RWPE1 (cell line): ENCODE measurements at places on chromosomes 4 and X.
A peak's percentile ranks its signal among the peaks of the same experiment; 100 is the strongest.

DNA sequence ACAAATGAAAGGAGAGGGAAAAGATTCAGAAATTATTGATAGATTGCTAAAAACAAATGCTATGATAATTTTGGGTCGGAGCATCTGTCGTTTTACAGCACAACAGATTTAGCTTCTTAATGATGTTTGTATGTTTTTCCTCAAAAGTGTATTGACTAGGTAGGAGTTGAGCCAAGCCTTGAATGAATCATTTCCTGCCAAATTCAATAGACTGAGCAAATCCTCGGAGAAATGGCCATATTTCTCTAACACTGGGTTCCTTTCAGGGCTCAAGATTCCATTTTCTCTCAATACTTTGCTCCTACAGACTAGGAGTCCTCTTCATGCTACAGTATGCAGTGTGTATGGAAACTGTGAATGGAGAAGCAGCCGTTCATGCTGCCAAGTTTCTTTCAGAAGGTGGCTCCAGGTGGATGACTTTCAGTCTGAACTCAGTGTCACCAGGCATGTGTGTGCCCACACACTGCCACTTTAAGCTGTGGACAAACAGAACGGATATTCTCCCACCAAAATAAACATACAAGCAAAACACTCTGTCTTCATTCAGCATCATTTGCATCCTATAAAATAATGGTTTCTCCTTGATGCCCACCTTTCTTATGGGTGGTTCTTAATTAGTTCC, 146.0 kb downstream of the TBL1X start:
- peak; percentile 12 for DNase-seq

- DNase-seq = no peak
These were observed 118.5 kb downstream of the PARM1 start for GRCh38 chr4:75051431-75051830.

DNA sequence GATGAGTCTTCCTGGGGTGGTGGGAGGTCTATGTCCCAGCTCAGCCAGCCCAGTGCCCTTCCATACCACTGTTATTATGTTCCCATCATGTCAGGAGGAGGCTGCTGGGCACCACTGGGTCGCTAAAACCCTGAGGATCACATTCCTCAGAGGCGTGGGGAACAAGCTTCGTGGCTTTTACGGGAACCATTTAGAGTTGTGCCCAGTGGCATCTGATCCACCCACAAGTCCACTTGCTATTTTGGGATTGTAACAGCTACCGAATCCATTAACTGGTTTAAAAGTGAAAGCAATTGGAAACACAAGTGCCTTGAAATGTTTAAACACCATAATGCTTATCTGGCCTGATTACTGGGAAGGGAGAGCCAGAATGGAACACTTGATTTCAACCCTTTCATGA, 13.1 kb upstream of the CCKAR start:
- DNase-seq = no peak

DNA sequence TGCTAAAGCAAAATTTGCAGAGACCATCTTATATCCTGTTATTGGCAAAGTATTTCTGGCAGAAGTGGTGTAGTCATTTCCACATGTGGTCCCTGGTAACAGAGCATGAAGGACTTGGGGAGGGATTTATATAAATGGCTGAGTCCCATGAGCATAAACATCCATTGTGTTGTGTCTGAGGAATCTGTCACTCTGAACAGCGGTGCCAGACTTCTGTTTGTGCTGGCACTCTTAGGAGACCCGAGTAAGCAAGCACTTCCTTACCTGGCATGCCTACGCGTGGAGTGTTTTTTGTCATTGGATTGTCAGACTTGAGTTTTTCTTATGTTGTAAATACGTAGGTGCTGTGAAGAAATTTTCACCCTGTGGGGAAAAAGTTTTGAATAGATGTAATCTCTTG, 285.9 kb downstream of the ARHGAP10 start:
- no peak for DNase-seq

DNA sequence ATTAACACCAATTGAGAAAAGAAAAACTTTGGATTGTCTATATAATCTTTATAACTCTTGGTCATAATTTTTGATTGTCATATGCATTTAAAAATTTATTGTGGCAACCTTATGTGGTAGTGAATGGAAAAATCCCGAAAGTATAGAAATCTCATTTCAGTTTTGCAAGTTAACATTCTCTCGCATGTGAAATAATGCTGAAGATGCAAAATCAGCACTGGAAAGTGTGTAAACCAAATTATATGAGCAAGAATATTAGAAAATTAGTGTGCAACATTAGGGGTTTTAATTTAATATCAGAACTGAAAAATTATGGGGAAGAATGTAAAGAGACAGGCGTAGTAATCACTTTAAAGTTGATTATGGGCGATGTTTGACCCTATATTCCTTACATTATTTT, 1472.8 kb downstream of the PCDH7 start:
- no peak for DNase-seq

DNA sequence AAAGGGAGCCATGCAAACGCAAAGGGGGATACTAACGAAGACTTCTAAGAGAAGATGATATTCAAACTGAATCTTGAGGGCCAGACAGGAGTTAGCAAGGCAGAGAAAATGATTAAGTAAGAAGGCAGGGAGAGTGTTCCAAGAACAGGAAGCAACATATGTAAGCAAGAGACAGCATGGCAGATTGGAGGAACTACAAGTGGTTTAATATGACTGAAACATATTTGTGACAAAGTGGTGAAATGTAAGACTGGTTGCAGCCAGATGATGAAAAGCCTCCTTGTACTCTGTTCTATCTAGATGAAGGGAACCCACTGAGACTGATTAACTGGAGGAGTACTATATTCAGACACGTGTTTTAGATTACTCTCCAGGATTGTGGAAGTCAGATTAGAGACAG, 116.6 kb upstream of the DIAPH2 start:
- DNase-seq = no peak

- no peak for DNase-seq
These were observed 4.5 kb upstream of the PDGFC start for GRCh38 chr4:156976147-156976546.

GRCh38 chrX:110803506-110803905, 7.9 kb upstream of the CHRDL1 start:
- no peak for DNase-seq

DNA sequence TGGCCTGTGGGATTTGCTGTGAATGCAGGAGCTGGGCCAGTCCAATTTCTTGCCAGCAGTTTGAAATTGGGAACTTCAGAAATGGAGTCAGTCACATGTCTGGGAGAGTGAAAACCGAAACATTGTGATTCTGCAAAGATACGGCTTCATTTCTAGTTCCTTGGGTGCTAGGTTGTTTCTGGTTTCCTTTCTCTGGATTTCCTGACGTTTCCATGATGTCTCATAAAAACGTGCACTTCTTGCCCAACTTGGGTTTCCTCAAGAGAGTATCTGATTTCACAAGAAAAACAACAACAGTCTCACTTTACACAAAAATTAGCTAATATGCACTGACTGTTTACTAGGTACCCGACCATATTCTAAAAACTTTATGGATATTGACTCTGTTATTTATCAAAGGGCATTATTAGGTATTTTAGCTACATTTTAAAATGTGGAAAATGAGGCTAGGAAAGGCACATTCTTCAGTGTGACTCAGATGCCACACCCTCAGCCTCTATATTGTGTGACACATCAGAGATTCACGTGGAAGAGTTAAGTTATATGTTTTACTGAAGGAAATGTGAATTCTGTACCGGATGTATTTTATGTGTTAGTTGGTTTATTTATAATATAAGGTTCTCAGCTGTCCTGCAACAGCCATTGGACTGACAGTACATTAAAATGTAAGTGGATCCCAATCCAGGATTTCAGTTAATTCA, 225.0 kb upstream of the PUDP start:
- DNase-seq = peak; percentile 52

GRCh38 chr4:29002151-29002550, 1718.0 kb upstream of the PCDH7 start:
- DNase-seq = no peak

DNA sequence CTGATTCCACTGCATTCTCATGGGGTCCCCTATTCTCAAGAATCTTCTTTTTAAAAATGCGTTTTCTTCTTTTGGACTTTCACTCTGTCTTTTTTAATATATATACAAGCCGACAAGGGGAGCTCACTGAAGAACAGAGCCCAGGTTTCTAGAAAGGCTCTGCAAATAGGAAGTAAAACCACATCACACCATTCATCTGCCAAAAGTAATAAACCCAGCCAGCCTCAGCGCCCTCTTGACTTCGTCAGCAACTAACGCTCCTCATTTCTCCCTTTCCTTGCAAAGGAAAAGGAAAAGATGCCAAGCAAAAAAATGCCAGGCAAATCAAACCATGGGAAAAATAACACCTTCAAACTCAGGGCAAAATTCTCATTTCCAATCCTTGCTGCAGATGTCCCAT, 136.4 kb downstream of the HHIP start:
- DNase-seq = no peak

- DNase-seq = no peak
These were observed 40.6 kb downstream of the DOCK11 start for GRCh38 chrX:118536204-118536603.

- DNase-seq = no peak
These were observed 59.4 kb upstream of the ARSJ start for GRCh38 chr4:114038762-114039387.

- DNase-seq = no peak
These were observed 126.8 kb downstream of the CLCN5 start for GRCh38 chrX:50049228-50049627.

DNA sequence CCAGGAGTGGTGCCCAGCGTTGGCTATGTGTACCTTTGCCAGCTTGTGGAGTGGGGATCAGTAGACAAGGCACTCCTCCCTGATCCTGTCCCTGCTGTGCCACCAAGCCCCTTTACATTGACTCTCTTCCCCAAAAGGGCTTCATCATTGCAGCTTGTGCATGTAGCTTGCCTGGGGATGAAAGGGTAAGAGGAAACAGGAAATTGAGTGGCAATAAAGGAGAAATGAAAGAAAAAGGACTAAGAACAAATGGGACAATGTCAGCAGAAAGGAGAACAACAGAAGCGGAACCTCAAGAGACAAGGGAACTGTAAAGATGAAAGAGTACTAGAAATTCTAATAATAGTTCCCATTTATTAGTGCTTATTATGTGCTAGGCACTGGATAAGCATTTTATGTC, 8.7 kb upstream of the IL13RA1 start:
- no peak for DNase-seq

DNA sequence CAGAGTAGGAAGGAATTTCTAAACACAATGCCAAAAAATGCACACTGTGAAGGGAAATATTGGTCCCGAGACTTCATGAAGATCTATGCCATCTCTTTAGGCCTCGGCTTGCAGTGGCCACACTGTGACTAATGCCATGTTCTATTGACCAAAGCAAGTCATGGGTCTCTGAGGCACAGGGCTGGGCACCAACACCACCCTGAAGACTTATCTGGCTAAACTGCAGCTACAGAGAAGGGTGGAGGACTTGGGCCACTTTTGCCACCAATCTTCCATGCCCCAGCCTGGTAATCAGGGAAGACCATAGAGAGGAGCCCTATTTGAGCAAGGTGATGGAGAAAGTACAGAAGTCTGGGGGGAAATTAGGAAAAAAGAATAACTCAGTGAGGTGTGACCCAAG, 42.1 kb downstream of the HMX1 start:
- DNase-seq = no peak

DNA sequence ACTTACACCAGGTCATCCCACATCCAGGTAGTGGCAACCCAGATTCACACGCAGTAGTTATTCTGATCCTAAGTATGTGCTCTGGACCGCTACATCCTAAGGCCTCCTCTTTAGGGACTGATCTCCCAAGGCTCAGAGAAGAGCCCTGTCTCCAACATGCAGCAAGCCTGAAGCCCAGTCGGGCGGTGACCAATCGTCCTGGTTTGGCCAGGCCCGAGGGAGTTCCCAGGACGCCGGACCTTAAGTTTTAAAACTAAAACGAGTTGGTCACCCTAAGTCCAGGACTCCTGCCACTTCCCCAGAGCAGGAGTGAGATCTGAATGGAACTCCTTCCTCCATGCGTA, 385 bp downstream of the LYAR start:
- peak; percentile 8 for DNase-seq

- no peak for DNase-seq
These were observed 52.8 kb downstream of the NOP14 start for GRCh38 chr4:2910409-2910808.

DNA sequence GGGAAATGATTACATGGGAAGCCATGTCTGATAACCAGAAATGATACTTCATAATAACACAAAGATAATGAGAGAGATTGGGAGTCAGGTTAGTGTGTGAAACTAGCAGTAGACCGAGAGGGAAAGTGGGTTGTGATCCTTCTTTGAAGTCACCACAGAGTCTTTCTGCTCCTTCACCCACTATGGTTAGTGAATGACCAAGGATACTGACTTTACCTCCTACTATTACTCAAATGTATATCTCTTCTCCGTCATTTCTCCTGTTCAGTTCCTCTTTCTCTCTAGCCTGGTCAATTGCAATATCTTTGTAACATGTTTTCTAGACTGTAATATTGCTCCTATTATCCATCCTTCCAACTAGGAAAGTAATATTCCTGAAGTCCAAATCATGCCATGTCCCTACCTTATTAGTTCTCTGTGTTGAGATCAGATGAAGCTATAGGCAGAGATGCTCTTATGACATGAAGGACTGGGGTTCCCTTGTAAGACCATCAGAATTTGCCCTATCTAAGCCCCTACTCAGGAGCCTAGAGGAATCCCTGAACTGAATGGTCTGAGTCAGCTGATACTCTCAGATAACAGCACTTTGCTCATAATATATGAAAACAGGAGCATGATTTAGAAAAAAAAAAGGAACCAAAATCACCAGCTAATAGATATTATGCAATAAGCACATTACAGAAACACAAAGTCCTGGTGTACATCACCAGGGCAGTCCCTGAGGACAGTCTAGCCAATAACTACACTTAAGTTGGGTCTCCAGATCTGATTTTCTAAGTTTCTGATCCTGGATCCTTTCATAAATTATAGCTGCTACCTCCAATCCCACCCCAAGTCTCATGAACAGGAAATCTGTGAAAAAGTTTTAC, 81.2 kb downstream of the SHROOM3 start:
- DNase-seq = no peak

GRCh38 chr4:24842356-24842755, 47.0 kb downstream of the SOD3 start:
- no peak for DNase-seq

DNA sequence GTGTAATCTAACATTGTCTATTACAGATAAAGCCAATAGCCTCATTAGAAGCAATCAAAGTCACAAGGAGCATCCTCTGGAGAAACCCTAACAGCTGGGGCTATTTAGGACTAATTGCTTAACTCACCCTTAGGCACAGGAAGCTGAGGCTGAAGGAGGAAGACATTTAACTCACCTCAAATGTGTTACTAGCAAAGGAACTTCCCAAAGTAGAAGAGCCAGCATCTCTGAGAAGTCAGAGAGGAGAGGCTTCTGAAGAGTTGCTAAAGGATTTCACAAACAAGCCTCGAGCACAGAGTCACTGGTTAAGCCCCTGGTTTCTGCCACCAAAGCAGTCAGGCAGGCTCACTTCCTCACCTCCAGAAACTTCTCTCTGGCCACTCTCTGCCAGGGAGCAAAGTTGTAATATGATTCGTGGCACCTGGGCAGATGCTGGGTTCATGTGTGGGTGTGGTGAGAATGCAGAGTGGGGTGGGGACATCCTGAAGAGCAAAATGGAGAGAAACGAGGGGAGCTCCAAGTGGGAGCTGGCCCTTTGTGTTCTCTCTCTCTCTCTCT, 201.3 kb downstream of the HS6ST2 start:
- no peak for DNase-seq

- no peak for DNase-seq
These were observed 1.9 kb downstream of the MYL5 start for GRCh38 chr4:675980-676870.

GRCh38 chr4:144174401-144175067, 34.0 kb upstream of the GYPA start:
- DNase-seq = peak; percentile 28
